Activated T-cell treated with anti-CD3 and anti-CD28 coated beads, Interleukin-2, amount 50 U/mL, for 72 hours (primary cell): ENCODE measurements at places on chromosomes 3 and 15. TPM values are rescaled to one million over a fixed set of nuclear protein-coding genes. Genes with fewer than 3 reads are reported as not detected.

- H3K4me3 ChIP-seq = no peak overlapping the region
- H3K27me3 ChIP-seq = no peaks in the 10 kb centered on the region
- peaks cover 7% of the 10 kb centered on the region for H3K4me1 ChIP-seq
Measured at GRCh38 chr15:29070471-29071231, 184.9 kb downstream of the APBA2 start.

DNA sequence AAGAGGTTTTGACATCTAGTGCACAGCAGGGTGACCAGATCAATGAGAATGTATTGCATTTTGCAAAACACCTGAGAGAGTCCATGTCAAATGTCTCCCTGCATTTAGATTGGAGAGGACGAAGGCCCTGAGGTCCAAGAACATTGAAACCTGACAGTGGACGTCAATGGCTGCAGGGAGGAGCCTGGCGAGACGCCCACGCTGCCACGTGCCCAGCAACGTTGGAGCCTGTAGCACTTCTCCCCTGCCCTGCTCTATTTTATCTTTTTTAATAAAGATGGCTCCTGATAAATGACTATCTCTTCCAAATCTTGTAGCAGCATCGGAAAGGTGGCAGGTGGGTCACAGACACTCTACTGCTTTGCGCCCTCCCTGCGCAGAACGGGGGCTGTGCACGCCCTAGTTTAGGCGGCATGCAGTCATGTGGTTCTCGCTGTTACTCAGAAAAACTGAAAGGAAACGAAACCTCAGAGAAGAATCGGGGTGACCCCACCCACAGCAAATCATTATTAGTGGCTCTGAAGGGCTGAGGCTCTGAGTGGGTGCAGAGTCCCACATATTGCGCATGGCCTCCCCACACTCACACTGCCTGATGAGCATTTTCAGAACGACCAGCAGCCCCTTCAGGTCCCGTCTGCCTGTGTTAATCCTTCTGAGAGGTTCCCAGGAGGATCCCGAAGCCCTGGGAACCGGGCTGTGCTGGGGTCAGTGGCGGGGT, 62.5 kb upstream of the TAMM41 start:
- no peaks in the 10 kb centered on the region for H3K36me3 ChIP-seq
- peaks cover 6% of the 10 kb centered on the region for H3K27me3 ChIP-seq
- no peaks in the 10 kb centered on the region for H3K4me1 ChIP-seq
- no peak overlapping the region for H3K4me3 ChIP-seq
- no peak overlapping the region for H3K27ac ChIP-seq

DNA sequence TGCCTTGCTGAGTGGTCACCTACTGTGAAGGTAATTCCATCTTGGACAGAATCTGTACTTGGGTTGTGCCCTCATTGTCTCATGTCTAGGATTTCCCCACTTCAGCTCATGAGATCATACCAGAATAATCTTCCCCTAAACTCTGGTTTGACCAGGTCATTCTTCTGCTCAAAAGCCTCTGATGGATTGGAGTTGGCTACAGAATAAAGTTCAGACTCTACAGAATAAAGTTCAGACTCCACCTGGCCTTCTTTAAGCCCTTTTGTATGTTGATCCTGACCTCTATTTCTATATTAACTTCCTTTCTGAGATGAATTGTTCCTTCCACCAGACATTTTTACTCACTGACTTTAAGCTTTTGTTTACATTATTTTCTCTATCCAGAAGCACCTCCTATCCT, 6.4 kb upstream of the GLCE start:
- no peak for DNase-seq
- H3K4me3 ChIP-seq = no peak overlapping the region
- no peak overlapping the region for H3K27ac ChIP-seq
- no peaks in the 10 kb centered on the region for H3K4me1 ChIP-seq
- peaks cover 47% of the 10 kb centered on the region for H3K27me3 ChIP-seq
- H3K36me3 ChIP-seq = no peaks in the 10 kb centered on the region

GRCh38 chr3:123712077-123712860, 127.4 kb upstream of the HACD2 start:
- no peaks in the 10 kb centered on the region for H3K4me1 ChIP-seq
- no peak for DNase-seq
- H3K4me3 ChIP-seq = no peak overlapping the region
- no peaks in the 10 kb centered on the region for H3K27me3 ChIP-seq
- H3K27ac ChIP-seq = no peak overlapping the region

GRCh38 chr3:138681463-138682220, 73.1 kb downstream of the FAIM start:
- H3K27ac ChIP-seq = no peak overlapping the region
- no peak overlapping the region for H3K4me3 ChIP-seq
- peaks cover 10% of the 10 kb centered on the region for H3K36me3 ChIP-seq
- DNase-seq = no peak
- H3K4me1 ChIP-seq = peaks cover 2% of the 10 kb centered on the region

DNA sequence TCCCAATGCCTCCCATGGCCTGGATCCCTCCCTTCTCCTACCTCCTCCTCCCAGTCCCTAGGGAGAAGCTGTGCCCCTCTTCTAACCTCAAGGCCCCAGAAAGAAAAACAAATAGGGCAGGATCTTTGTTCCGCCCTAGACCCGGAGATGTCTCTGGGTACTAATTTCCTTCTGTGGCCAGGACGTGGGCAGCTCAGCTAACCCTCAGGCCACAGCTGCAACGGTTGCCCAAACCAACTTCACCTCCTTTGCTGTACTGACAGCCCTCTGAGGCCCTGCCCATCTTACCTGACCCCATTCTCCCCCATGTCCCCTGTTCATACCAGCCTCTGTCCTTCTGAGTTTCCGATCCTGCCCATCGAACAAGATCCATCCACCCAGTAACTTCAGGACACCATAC, 70.7 kb downstream of the SRGAP3 start:
- H3K4me3 ChIP-seq = no peak overlapping the region
- H3K27ac ChIP-seq = no peak overlapping the region
- no peaks in the 10 kb centered on the region for H3K36me3 ChIP-seq
- peaks cover 26% of the 10 kb centered on the region for H3K4me1 ChIP-seq
- H3K27me3 ChIP-seq = no peaks in the 10 kb centered on the region

GRCh38 chr3:97932387-97932801, 39.8 kb downstream of the RIOX2 start:
- H3K4me1 ChIP-seq = peaks cover 30% of the 10 kb centered on the region
- no peak overlapping the region for H3K27ac ChIP-seq
- no peak for DNase-seq
- H3K4me3 ChIP-seq = no peak overlapping the region
- H3K27me3 ChIP-seq = no peaks in the 10 kb centered on the region

DNA sequence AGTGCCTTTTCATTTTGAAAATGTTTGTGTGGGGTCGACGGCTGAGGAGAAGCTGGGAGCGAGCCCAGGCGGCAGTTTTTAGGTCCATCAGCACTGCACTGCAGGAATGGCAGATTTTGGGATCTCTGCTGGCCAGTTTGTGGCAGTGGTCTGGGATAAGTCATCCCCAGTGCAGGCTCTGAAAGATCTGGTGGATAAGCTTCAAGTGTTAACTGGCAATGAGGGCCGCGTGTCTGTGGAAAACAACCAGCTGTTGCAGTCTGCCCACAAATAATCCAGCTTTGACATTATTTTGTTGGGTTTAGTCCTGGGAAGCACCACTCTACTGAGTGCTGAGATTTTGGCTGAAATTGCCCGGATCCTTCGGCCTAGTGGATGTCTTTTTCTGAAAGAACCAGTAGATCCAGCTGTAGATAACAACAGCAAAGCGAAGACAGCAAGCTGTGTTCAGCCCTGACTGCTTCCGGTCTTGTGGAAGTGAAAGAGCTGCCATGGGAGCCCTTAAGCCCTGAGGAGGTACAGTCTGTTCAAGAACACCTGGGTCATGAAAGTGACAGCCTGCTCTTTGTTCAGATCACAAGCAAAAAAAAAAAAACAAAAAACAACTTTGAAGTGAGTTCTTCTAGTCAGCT, 13.1 kb upstream of the ANP32A start:
- DNase-seq = no peak
- peaks cover 32% of the 10 kb centered on the region for H3K4me1 ChIP-seq
- no peak overlapping the region for H3K27ac ChIP-seq
- peaks cover 8% of the 10 kb centered on the region for H3K36me3 ChIP-seq

DNA sequence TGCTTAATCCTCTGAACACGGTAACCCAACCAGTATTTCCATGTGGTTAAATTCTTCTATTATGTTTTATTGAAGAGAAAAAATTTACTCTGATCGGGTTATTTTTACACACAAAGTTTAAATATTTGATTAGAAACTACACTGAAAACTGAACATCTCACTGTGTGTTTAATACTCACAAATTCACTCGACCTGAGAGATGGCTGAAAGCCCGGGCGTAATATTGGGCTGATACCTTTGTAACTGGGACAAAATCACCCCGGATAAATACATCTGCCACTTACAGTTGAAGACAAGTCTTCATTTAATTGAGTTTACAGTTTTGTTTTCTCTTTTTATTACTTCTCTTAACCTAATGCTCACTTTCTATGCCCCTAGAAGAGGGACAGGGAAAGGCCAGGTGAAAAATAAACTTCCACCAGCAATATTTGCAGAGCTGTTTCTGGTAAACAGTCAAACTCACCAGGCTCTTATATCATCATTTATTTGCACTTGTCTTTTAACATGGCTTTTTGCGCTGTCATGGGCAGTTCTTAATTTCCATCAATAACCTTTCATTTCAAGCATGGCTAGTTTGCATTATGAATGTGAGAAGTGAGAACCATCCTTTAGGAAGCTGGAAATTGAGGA, 145.6 kb upstream of the TMCO5A start:
- no peak overlapping the region for H3K4me3 ChIP-seq
- H3K36me3 ChIP-seq = no peaks in the 10 kb centered on the region
- no peak for DNase-seq
- no peaks in the 10 kb centered on the region for H3K4me1 ChIP-seq
- H3K27me3 ChIP-seq = no peaks in the 10 kb centered on the region
- no peak overlapping the region for H3K27ac ChIP-seq

DNA sequence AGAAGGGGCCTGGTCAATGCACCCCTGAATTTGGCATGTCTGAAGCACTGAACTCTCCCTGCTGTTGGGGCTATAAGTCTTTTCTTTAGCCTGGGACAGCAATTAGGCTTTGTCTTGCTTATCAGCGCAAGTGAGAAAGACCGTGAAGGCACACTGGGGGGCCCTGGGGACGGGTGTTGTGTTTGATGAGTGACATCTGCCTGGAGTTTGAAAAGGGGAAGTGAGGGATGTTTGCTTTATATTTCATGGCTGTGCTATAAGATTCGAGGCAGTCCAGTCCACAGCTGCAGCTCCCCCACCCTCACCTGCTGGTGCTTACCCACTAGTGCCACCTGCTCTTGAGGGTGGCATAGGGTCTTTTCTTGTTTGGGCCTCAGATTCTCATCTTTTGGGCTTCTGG, 44.8 kb downstream of the CEMIP start:
- no peak for DNase-seq
- no peaks in the 10 kb centered on the region for H3K36me3 ChIP-seq
- H3K4me1 ChIP-seq = no peaks in the 10 kb centered on the region
- no peaks in the 10 kb centered on the region for H3K27me3 ChIP-seq
- H3K27ac ChIP-seq = no peak overlapping the region

- no peak overlapping the region for H3K4me3 ChIP-seq
- H3K27me3 ChIP-seq = no peaks in the 10 kb centered on the region
- no peak overlapping the region for H3K27ac ChIP-seq
- no peak for DNase-seq
- H3K36me3 ChIP-seq = no peaks in the 10 kb centered on the region
- peaks cover 12% of the 10 kb centered on the region for H3K4me1 ChIP-seq
Measured at GRCh38 chr3:195201295-195201694, 69.7 kb downstream of the XXYLT1 start.

Gene ARGFX
- not detected for total RNA-seq

Gene AP3B2
- total RNA-seq = 1.7 TPM

Gene TJP1
- 0.16 TPM for total RNA-seq

Gene BCHE
- not detected for total RNA-seq

Gene CALML4
- 7.0 TPM for total RNA-seq

Gene SGO1
- total RNA-seq = 27.8 TPM

Gene MRPS11
- 66.6 TPM for total RNA-seq
